ENCODE measurements at places on chromosomes 1 and 21. TPM values are rescaled to one million over a fixed set of nuclear protein-coding genes. Genes with fewer than 3 reads are reported as not detected.

DNA sequence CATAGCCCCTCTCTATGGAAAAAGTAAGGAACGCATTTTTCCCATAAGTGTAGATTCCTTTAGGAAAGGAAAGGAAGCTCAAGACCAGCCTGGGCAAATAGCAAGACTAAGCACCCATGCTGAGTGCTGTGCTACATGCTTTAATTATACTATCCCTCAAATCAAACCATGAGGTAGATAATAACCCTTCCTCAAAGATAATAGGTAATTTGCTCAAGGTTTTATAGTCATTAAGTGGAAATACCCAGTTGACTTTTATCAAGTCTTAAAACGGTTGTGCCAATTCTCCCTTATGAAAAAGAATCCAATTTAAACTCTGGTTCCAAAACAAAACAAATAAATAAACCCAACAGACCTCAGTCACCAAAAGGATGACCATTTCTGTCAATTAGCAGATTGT, 3.4 kb downstream of the KIAA0319L start:
- no peaks in the 10 kb centered on the region for H3K36me3 ChIP-seq
- H3K27me3 ChIP-seq = no peaks in the 10 kb centered on the region
- H3K4me3 ChIP-seq = no peak overlapping the region
- H3K4me1 ChIP-seq = no peaks in the 10 kb centered on the region
- no peak for DNase-seq

- no peak for DNase-seq
- no peaks in the 10 kb centered on the region for H3K36me3 ChIP-seq
- H3K27me3 ChIP-seq = peaks cover 2% of the 10 kb centered on the region
- no peak overlapping the region for H3K27ac ChIP-seq
- H3K4me1 ChIP-seq = no peaks in the 10 kb centered on the region
Observed at GRCh38 chr1:117321680-117322609, 45.3 kb upstream of the MAN1A2 start.

GRCh38 chr1:104830534-104830933, 1080.8 kb downstream of the AMY1C start:
- no peaks in the 10 kb centered on the region for H3K36me3 ChIP-seq
- DNase-seq = no peak
- H3K27me3 ChIP-seq = no peaks in the 10 kb centered on the region
- no peak overlapping the region for H3K4me3 ChIP-seq
- no peaks in the 10 kb centered on the region for H3K4me1 ChIP-seq

- no peak overlapping the region for H3K4me3 ChIP-seq
- no peaks in the 10 kb centered on the region for H3K36me3 ChIP-seq
Observed at GRCh38 chr1:3659093-3659492, 6.8 kb downstream of the TP73 start.

GRCh38 chr1:18397641-18398040, 83.1 kb upstream of the KLHDC7A start:
- no peak for DNase-seq
- H3K4me3 ChIP-seq = no peak overlapping the region
- no peaks in the 10 kb centered on the region for H3K4me1 ChIP-seq

- H3K27ac ChIP-seq = no peak overlapping the region
- H3K4me1 ChIP-seq = no peaks in the 10 kb centered on the region
- no peaks in the 10 kb centered on the region for H3K36me3 ChIP-seq
- H3K4me3 ChIP-seq = no peak overlapping the region
- DNase-seq = no peak
- H3K27me3 ChIP-seq = no peaks in the 10 kb centered on the region
Observed at GRCh38 chr1:57833296-57833695, 409.4 kb upstream of the DAB1 start.

LCE1B gene
- not detected for total RNA-seq

C1orf116 gene
- 0.13 TPM for total RNA-seq

- DNase-seq = no peak
- no peaks in the 10 kb centered on the region for H3K27me3 ChIP-seq
- no peak overlapping the region for H3K27ac ChIP-seq
Observed at GRCh38 chr1:48645883-48646282, 130.8 kb downstream of the BEND5 start.

SPRR2G gene
- total RNA-seq = not detected

Measured in aorta (tissue), 5 donors.